ENCODE measurements at places on chromosomes 7 and 10. TPM values are rescaled to one million over a fixed set of nuclear protein-coding genes. Genes with fewer than 3 reads are reported as not detected.

Gene SPDYE2B
- not detected for total RNA-seq

Gene ZNF804B
- not detected for total RNA-seq

Gene RNF133
- not detected for total RNA-seq

Gene ETV1
- 27.3 TPM for total RNA-seq

- H3K4me1 ChIP-seq = peaks cover 4% of the 10 kb centered on the region
- H3K4me3 ChIP-seq = no peak overlapping the region
- no peaks in the 10 kb centered on the region for H3K36me3 ChIP-seq
- H3K27ac ChIP-seq = no peak overlapping the region
- no peaks in the 10 kb centered on the region for H3K27me3 ChIP-seq
Observed at GRCh38 chr7:114857605-114858004, 64.3 kb upstream of the MDFIC start.

GRCh38 chr7:34895202-34895601, 142.1 kb downstream of the DPY19L1 start:
- no peak for DNase-seq
- H3K27me3 ChIP-seq = peaks cover 3% of the 10 kb centered on the region
- H3K4me1 ChIP-seq = no peaks in the 10 kb centered on the region
- peaks cover 2% of the 10 kb centered on the region for H3K36me3 ChIP-seq
- H3K4me3 ChIP-seq = no peak overlapping the region
- no peak overlapping the region for H3K27ac ChIP-seq

DNA sequence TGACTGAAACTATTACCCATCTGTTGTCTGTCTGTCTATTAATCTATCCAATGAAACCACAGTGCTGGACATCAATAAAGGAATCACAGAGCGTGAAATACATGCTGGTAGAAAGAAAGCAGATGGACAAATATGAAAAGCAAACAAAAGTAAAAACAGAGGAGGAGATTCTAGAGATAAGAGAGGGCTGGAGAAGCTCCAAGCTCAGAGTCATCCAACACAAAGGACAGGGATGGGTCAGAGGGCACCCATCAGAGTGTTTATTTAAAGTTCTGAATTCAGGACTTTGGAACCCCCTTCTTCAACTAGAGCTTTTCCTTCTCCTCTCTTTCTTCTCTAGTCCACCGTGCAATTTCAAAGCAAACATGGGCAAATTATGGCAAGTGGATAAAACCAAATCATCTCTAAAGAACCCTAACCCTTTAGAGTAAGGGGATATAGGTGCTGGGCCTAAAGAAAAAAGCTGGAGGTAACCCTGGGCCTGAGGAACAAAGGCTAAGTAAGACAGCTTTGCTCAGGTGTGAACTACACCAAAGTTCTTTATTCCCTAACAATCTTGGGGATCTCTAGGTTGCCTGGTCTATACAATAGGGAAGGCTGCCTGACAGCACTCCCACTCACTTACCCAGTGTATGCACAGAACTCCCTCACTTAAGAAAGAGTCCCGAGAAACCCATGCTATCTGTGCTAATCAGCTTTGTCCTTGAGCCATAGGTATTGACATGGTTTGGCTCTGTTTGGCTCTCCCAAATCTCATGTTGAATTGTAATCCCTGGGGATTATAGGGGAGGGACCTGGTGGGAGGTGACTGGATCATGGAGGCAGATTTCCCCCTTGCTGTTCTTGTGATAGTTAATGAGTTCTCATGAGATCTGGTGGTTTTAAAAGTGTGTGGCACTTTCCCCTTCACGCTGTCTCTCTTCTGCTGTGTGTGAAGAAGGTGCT, 97.0 kb downstream of the BAMBI start:
- H3K4me3 ChIP-seq = no peak overlapping the region
- DNase-seq = no peak
- peaks cover 2% of the 10 kb centered on the region for H3K36me3 ChIP-seq
- H3K27ac ChIP-seq = no peak overlapping the region

Data from progenitor cell of endocrine pancreas (in vitro differentiated cells).